G401 (cell line): ENCODE measurements at places on chromosomes 3 and 15. TPM values are rescaled to one million over a fixed set of nuclear protein-coding genes. Genes with fewer than 3 reads are reported as not detected.

Gene FRMD5
- total RNA-seq: not detected in 2 replicates

Gene PBRM1
- total RNA-seq: 21.6 and 38.4 TPM in 2 replicates

Gene AGBL1
- not detected in 2 replicates for total RNA-seq

Gene STRIT1
- total RNA-seq: not detected in 2 replicates
